ENCODE measurements at places on chromosomes 1 and 21.

DNA sequence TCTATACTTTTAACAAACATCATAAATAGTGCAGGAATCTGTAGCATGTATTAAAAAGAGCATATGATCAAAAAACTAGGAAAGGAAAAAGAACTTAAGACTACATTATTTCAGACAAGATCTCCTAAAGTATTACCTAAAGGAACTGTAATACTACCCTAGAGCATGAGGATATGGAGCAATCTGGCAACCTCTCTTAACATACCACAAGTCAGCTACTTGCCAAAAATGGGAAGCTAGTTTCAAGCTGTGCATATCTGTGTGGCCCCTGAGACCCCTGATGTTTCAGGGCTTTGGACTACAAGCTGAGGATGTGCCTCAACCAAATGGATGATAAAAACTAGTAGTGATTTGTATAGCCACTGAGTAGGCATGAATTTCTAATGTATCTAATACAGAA, 525.6 kb downstream of the PTBP2 start:
- no peak for DNase-seq

DNA sequence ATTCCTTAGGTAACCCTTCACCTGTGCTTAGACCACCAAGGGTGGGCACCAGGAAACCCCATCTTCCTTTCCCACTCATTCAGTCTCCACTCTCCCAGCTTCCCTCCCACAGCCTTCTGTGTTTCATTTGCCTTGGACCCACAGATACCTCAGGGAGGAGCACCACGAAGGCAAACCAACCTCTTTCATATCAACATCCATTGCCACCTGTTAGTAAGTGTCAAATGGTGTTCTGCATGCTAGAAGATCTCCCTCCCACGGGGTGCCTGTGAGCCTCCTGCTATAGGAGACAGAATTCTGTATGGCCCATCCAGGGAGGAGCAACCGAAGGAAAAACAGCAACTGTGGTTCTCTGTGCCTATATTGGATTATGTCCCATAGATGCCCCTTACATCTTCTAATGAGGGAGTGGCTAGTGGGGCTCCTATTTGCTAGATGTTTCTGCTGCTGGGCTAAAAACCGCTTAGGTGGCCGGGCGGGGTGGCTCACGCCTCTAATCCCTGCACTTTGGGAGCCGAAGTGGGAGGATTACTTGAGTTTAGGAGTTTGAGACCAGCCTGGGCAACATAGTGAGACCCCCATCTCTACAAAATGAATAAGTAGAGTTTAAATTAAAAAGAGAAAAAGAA, 25.6 kb upstream of the SCCPDH start:
- DNase-seq, result no peak

DNA sequence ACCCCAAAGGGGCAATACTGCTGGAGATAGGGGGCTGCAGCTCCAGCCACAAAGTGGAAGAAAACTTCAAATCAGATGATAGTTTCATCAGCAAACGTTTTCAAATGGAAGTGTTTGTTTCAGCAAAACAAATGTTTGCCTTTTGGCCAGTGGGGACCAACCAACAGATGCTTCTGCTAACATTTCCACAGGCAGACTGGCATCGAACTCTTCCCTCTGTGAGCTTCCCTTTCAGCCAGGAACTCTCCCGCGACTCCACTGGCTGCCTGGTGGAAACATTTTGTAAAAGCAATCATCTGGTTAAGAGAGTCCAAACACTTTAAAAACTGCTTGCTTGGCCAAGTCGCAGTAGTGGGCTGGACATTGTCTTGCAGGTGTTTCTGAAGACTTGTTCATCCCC, 30.7 kb downstream of the CENPF start:
- no peak for DNase-seq

GRCh38 chr1:167443757-167444156, 74.6 kb downstream of the CD247 start:
- no peak for DNase-seq

GRCh38 chr1:242449661-242450060, 74.8 kb downstream of the PLD5 start:
- DNase-seq, result no peak

DNA sequence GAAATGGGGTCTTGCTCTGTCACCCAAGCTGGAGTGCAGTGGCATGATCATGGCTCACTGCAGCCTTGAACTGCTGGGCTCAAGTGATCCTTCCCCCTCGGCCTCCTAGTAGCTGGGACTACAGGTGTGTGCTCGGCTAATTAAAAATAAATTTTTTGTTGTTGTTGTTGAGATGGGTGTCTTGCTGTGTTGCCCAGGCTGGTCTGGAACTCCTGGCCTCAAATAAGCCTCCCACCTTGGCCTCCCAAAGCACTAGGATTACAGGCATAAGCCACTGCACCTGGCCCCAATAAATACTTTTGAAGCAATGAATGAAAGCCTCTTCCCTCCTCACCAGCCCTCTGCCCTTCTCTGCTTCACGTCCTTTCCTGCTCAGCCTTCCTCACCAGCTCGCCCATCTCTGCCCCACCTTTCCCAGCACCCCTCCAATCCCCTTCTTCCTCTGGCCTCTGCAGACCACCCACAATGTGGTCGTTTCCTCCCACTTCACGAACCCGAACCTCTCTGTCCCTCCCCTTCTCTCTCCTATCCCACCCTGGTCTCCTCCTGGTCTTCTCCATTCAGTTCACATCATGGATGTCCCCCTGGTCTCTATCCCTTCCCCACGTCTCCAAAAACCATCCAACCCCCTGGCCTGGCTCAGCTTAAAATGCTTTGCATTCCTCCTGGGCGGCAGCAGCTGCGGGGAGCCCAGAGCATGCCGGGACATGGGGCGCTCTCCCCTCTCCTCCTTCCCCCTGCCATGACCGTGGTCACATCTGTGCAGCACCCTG, 38.4 kb downstream of the RAP1GAP start:
- no peak for DNase-seq

- DNase-seq, result no peak
Measured at GRCh38 chr1:66095190-66095589, 302.5 kb downstream of the PDE4B start.

All from activated CD4-positive, alpha-beta T cell treated with anti-CD3 and anti-CD28 coated beads, Interleukin-2, Interleukin-6, amounts not matched to agents 100 ng/mL and 50 ng/mL, durations not matched to agents 16 hours and 8 hours (primary cell).